ENCODE measurements at places on chromosomes 12 and 14.

- no peak for DNase-seq
Measured at GRCh38 chr12:110737532-110737931, 5.2 kb downstream of the PPP1CC start.

DNA sequence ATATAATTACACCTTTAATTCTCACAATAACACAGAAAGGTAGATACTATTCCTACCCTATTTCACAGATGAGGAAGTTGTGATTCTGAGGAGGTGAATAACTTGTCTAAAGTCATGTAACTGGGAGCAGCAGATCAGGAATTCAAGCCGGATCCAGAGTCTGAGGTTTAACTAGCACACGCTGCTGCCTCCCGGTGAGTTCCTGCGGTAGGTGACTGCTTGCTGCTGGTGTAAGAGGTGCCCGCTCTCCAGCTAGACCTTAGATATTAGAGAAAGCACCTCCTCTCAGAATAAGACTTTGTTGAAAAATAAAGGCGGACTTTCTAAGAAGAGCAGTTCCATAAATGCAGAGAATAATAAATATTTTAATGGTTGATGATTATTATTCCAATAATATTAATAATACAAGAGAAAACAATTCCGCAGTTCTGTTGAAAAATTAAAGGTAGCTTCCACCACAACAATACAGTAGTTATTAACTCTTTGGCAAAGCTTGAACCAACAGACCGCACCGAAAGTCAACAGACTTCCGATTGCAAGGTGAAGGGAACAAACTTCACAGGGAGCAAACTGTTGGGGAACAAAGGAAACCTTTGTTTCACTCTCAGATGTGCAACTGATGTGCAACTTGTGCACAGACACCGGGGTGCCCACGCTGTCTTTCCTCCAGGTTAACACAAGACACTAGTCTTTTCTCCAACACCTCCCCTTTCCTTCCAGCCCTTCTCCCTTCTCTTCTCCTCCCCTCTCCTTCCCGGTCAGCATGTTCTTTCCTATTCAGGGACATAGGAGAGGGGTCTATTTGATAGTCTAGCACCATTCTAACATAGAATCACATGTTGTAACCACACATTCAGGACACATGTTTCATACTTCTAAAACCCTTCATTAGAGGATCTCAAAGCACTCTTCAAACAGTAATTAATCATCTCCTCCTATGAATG is 73.2 kb upstream of the EGLN3 start:
- DNase-seq, result no peak

DNA sequence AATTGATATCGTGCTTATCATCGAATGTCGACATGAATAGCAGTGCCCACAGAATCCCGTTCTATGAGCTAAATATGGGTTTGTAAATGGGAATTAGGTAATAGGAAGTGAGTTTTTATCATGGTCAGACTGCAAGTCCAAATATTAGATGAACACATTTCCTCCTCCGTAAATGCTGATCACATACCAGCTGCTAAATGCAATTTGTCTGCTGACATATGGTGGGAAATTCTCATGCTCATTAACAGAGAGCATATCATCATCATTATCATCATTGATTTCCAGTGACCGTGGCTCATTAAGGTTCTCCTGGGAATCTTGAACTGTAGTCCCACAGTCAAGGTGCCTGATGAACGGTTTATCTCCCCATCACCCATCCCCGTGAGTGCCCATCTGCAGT is 998.8 kb upstream of the TMEM132C start:
- DNase-seq, result no peak

GRCh38 chr14:95345032-95345431 is 25.3 kb upstream of the CLMN start:
- no peak for DNase-seq

All from NCI-H2029 treated with DMSO at 0.1 percent for 48 hours (cell line).